ENCODE measurements at places on chromosomes 7 and 10.

DNA sequence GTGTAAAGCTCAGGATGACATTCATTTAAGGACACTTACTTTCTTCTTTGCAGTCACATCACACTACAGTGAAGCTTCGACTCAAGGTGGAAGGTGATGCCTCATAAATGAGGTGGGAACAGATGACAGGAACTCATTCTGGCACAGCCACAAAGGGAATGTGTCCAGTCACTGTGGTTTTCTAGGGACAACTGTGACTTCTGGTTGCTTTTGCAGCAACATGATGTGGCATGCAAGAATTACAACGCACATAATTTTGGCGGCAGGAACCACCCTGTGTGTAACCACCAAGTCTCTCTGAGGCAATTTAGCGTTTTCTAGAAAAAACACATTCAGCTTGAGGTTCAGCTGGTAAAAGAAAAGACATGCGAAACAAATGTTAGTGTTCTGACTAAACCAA lies 32.0 kb upstream of the FERD3L start:
- DNase-seq: no peak

DNA sequence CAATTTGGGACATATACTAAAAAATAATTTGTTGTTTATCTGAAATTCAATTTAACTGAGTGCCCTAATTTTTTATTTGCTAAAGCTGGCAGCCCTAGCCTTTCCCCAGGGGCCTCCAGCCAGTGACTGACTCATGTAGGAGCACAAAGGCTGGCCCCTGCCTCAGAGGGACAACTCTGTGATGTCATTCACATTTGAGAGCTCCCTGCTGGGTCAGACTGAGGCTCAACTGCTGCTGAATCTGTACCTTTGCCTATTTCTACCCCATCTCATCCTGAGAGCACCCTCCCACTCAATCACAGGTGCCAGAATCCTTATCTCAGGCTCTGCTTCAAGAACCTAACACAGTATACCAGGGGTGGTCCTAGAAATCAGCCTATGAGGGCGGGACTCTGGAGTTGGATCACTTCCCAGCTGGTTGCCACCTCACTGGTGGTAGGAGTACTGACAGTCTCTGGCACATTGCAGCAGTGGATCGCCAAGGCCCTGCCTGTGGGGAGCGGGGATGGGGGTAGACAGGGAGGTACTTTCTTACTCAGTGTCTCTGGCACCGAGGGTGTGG lies 11.6 kb downstream of the GCK start:
- DNase-seq: no peak

- DNase-seq: no peak
Measured at GRCh38 chr10:76115131-76115470, 683.7 kb downstream of the LRMDA start.

- DNase-seq: peak; percentile 43
Measured at GRCh38 chr10:43202224-43202656, 64.0 kb downstream of the CSGALNACT2 start.

- DNase-seq: no peak
Measured at GRCh38 chr10:70504521-70505358, 26.2 kb downstream of the PALD1 start.

DNA sequence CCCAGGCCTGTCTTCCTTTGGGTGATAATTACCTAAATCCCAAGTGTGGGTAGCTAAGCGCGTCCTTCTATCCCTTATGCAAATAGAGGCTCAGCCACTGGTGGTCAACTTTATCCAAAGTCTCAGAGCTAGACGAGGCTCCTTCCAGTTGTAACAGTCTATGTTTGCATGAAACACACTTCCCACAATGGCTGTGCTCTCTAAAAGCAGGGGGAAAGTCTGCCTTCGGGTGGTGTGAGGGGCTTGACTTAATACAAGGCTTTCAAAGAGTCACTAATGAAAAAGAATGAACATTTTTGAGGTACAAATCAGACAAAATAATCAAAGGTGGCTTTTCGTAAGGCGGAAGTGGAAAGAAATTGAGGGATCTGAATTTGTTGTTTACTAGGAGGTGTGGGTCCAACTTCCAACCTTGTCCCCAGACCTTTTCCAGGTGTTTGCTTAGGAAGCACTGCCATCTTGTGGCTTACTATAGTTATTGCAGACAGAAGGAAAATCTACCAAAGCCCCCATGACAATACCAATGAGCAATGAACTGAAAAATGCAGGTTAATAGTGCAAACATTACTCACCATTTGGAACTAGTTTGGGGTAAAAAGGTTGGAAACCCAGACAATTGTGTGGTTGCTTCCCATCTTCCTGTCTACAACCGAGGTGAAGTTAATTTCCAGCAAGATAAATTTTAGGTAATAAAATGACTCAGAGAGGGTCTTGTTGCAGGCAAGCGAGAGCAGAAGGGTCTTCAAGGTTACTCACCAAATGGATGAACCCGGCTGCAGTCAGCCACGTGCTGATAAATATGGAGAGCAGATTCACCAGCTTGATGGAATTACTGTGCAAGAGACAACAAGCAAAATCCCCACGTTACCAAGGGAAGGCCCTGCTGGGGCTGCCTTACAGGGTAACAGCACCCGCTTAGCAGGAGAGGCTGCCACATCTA lies 525.7 kb downstream of the KCNMA1 start:
- DNase-seq: no peak

DNA sequence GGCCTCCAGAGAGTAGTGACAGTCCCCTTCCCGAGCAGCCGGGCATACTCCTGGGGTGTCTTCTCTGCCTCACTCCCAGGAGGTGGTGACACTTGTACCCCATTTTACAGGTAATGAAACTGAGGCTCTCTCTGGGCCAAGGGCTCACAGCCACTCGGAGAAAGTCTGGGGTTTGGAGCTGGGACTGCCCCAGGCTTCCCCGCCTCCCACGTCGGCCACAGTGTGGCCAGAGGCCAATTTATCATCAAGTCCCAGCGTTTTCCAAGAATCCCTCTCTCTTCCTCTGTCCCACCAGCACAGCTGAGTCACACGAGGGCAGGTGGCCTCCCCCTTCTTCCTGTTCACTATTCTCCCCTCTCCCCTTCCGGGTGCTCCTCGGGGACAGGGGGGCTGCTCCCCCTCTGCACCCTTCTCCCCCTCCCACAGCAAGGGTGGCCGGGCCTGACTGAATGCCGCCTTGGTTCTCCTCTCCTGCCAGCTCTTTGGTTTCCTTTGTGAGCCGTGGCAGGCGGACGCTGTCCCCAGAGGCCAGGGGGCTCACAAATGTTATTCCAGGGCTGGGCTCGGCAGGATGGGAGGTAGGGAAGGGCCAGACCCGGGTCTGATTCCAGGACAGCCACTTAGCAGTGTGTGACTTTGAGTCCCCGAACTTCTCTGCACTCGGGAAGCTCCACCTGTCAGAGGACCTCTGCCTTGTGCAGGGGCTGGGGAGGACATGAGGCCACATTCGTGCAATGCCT lies 17.7 kb downstream of the CLIP2 start:
- peak; percentile 71 for DNase-seq

DNA sequence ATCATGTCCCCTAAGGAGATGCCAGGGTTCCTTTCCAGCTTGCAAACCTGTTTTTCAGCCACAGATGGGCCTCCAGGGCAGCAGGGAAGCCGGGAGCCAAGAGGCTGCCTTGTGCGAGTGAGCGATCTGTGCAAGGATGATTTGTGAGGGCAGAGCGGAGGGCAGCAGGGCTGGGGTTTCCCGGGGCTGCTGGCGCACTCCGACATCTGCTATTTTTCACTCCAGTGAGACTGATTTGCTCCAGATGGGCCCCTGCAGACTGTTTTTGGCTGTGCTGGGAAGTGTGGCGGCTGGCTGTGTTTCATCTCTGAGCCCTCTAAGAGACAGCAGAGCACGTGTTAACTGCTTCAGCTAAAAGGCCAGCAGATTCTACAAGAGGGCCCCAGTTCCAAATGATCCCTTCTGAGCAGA lies 466.2 kb downstream of the TYW1 start:
- no peak for DNase-seq

- DNase-seq: no peak
Measured at GRCh38 chr10:132671228-132672154, 114.5 kb downstream of the NKX6-2 start.

GRCh38 chr7:157693521-157694375 lies 356.9 kb downstream of the DNAJB6 start:
- DNase-seq: no peak

DNA sequence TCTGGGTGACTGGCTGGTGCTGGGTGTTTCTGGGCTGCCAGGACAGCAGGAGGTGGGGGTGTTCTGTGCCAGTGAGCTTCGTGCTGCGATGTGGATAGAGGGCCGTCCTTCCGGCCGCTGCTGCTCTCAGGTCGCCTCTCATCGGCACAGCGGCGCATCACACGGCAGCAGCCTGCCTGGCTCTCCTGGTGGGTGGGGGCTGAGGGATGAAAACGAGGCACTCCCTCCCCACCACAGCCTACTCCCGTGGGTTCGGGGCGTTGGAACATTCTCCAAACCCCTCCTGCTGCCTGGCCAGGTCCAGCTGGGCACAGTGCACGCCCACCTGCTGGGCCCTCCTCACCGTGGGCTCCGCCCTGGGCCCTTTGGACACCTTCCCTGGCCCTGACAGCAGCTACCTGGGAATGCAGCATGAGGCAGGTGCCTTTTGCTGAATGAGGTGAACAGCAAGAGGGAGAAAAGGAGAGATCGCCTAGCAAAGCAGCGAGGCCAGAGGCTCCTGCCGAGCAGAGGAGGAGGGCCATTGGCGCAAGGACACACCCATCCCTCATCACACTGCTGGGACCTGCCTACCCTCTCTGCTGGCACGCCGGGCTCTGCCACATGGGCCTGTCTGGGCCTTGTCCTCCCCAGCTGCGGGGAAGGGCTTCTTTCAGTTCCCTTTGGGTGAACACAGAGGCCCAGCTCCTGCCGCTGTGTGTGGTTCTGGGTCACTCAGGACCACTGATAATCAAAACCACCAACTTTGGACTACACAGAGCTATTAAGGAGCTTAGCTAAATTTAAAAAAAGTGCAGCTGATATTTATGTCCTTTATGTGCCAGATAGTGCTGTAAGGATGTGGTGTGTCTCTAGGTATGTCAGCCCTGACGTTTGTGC lies 33.4 kb downstream of the INPP5A start:
- DNase-seq: no peak

- no peak for DNase-seq
Measured at GRCh38 chr10:30728127-30728526, 98.6 kb upstream of the LYZL2 start.

- no peak for DNase-seq
Measured at GRCh38 chr7:102432442-102433218, 745 bp upstream of the ORAI2 start.

GRCh38 chr7:21367537-21367936 lies 60.3 kb upstream of the SP4 start:
- DNase-seq: no peak

DNA sequence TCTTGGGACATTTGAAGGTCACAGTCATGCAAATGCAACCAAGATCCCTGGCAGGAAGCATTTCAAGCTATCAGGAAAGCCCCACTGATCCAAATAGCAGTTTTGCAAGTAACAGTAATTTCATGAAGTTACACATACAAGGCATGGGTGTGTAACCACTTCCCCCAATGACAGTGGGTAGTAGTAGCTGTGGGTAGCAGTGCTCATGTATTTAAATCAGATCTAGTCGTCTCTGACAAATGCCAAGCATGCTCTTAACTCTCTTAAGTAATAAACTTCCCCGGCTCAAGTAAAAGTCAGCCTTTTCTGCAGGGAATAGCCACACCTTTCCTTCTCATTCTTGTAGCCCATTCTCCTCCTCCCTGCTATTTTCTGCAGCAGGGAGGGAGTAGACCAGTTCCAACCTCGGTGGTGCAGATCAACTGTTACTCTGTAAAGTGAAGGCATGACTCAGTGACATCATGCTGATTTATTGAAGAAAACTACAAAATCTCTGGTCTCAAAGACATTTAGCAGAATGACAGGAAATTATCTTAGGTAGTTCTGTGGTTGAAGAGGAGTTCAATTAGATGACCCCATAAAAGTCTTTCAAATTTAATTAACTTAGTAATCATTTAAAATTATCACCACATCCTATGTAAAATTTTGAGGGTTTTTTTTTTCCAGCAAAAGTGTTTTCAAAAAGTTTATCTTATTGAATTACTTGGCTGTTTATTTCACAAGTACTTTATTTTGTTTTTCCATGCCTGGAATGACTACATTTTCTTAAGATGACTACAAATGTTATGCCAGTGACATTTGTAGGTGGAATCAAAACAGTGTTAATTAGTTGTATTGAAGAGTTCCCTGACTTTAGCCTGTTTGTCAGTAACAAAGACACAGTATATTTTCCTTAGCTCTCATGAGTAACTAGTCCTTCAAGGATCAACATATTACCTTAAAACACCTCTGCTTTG lies 568.3 kb downstream of the INHBA start:
- DNase-seq: no peak

DNA sequence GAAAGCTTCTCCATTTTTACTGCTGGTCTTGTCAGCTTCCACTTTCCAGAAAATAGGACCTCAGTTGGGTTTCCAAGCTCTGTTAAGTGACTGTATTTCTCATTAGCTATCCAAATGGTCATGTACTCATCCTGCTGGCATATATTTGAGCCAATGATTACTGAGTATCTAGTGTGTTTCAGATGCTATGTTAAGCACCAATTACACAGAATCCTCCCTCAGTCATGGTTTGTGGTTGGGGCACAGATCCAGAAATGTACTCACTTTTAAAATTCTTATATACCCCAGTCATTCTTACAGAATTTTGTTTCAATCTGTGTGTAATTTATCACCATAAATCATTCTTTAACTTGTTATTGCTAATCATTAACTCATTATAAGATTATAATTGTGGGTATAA lies 362.3 kb upstream of the MTPN start:
- no peak for DNase-seq

GRCh38 chr10:44293306-44293778 lies 91.6 kb downstream of the CXCL12 start:
- no peak for DNase-seq

- DNase-seq: no peak
Measured at GRCh38 chr7:117682681-117683385, 190.4 kb downstream of the CTTNBP2 start.

GRCh38 chr7:128424686-128425275 lies 15.0 kb upstream of the IMPDH1 start:
- DNase-seq: no peak

DNA sequence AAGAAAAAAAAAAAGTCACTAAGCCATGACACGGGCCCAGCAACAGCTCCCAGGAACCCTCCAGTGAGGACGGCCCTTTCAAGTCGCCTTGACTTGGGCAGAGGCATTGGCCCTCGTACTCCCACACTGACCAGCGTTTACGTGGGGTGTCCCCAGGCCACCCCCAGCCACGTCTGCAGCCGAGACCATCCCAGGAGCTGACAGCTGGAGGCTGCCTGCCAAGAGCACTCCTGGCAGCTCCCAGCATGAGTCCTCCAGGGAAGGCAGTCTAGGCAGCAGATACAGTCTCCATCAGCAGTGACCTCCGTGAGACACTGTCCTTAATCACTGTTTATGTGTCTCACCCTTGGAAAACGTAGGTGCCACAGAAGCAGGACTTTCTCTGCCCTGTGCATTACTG lies 86.5 kb downstream of the PROSER2 start:
- DNase-seq: no peak
